ENCODE measurements at places on chromosomes 4 and X. TPM values are rescaled to one million over a fixed set of nuclear protein-coding genes. Genes with fewer than 3 reads are reported as not detected.
A peak's percentile ranks its signal among the peaks of the same experiment; 100 is the strongest.

DNA sequence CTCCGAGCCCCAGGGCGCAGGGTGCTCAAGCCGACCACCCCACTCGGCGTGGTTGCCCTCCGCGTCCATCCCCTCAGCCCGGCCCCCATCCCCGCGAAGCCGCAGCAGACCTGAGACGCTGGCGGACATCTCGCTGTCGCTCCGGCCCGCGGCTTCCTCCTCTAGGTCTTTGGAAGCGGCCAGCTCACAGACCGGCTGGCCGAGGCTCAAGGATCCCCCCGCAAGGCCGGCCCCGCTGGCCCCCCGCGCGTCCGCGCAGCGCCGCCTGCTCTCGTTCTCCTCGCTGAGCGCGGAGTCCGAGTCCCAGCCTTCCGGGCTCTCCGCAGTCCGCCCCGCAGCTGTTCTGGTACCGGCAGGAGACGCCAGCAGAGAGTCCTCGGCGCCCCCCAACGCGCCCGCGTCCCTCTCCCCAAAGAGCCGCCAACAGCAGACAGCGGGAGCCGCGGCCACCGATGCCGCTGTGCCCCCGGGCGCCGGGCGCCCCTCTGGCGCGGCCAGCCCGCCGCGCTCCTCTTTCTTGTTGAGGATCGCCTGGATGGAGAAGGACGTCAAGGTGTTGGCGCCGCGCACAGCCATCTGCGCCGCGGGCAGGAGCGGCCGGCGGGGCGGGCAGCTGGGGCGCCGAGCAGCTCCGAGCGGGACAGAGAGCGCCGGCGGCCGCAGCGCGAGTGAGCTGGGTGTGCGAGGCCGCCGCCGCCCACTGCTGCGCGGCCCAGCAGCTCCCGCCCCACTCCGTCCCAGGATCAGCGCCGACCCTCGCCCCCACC is at the start of gene NKX3-2:
Gene NKX3-2, minus strand, starts transcription at position 670 of the 767 bp plus-strand sequence. Its CDS starts 94 bp downstream, at position 576.
- peak within 1 kb of the TSS; percentile 41 for H3K4me3 ChIP-seq
- H3K27me3 ChIP-seq, result peaks cover 89% of the 10 kb centered on the region
- DNase-seq, result no peak
- peaks cover 44% of the 10 kb centered on the region for H3K4me1 ChIP-seq

DNA sequence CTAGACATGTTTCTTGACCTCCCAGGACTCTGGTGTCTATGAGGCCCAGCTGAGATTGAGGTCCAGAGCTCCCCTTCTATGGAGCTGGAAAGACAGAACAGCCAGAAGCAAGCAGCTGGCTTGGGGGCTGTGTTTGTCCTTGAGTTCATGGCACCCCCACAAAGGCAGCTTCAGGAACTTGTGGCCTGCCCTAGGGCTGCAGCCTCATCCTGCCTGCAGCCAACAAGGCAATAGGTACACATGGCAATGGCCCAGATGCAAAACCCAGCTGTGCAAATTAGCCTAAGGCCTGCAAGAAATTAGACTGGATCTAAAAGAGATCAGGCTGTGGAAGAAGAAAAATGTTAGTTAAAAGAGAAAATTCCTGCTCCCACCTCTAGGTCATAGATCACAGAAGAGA is 131.7 kb upstream of the NALF2 start:
- no peak overlapping the region for H3K4me3 ChIP-seq
- H3K27ac ChIP-seq, result no peak overlapping the region
- H3K36me3 ChIP-seq, result no peaks in the 10 kb centered on the region
- DNase-seq, result no peak
- no peaks in the 10 kb centered on the region for H3K27me3 ChIP-seq

- H3K4me3 ChIP-seq, result no peak overlapping the region
- no peak overlapping the region for H3K27ac ChIP-seq
- no peak for DNase-seq
- H3K4me1 ChIP-seq, result no peaks in the 10 kb centered on the region
- H3K36me3 ChIP-seq, result peaks cover 49% of the 10 kb centered on the region
- H3K27me3 ChIP-seq, result no peaks in the 10 kb centered on the region
Observed at GRCh38 chr4:86717651-86718050, 123.5 kb downstream of the PTPN13 start.

GRCh38 chr4:83722730-83723269 is 186.9 kb downstream of the GPAT3 start:
- no peak overlapping the region for H3K27ac ChIP-seq
- H3K4me3 ChIP-seq, result no peak overlapping the region
- no peaks in the 10 kb centered on the region for H3K27me3 ChIP-seq
- no peaks in the 10 kb centered on the region for H3K4me1 ChIP-seq

GRCh38 chr4:64360664-64361398 is 48.4 kb downstream of the TECRL start:
- H3K4me3 ChIP-seq, result no peak overlapping the region
- no peak overlapping the region for H3K27ac ChIP-seq
- no peak for DNase-seq
- no peaks in the 10 kb centered on the region for H3K4me1 ChIP-seq
- H3K36me3 ChIP-seq, result no peaks in the 10 kb centered on the region

FRMPD4 gene
- total RNA-seq, result under 0.01 TPM

UCHL1 gene
- 8.6 TPM for total RNA-seq

ETDB gene
- total RNA-seq, result not detected

CLDN2 gene
- total RNA-seq, result not detected

PHEX gene
- total RNA-seq, result 0.44 TPM

GJB1 gene
- not detected for total RNA-seq

PASD1 gene
- not detected for total RNA-seq

PRRG1 gene
- total RNA-seq, result 11.9 TPM

All from esophagus squamous epithelium (tissue), 5 donors.